ENCODE measurements at places on chromosomes 11 and 22. TPM values are rescaled to one million over a fixed set of nuclear protein-coding genes. Genes with fewer than 3 reads are reported as not detected.

CALCA gene
- total RNA-seq, result not detected

FADS3 gene
- total RNA-seq, result 157 TPM

VSIG10L2 gene
- not detected for total RNA-seq

OR8A1 gene
- total RNA-seq, result not detected

RTCB gene
- total RNA-seq, result 81.9 TPM

TMEM151A gene
- total RNA-seq, result under 0.01 TPM

SIPA1 gene
- 28.1 TPM for total RNA-seq

NPTXR gene
- 0.69 TPM for total RNA-seq

TST gene
- total RNA-seq, result 35.6 TPM

C11orf91 gene
- 0.34 TPM for total RNA-seq

GRIA4 gene
- total RNA-seq, result not detected

FAT3 gene
- 0.34 TPM for total RNA-seq

NRGN gene
- 1.4 TPM for total RNA-seq

NCAM1 gene
- 0.62 TPM for total RNA-seq

ISX gene
- not detected for total RNA-seq

OR4C15 gene
- total RNA-seq, result not detected

RAB3IL1 gene
- 15.0 TPM for total RNA-seq

ASRGL1 gene
- total RNA-seq, result 4.3 TPM

ANO5 gene
- 13.3 TPM for total RNA-seq

ATL3 gene
- 116 TPM for total RNA-seq

ZNF280A gene
- total RNA-seq, result 3.3 TPM

OR4A16 gene
- total RNA-seq, result not detected

OR4C13 gene
- total RNA-seq, result not detected

OR52E8 gene
- not detected for total RNA-seq

CEND1 gene
- total RNA-seq, result not detected

GAB4 gene
- total RNA-seq, result under 0.01 TPM

RCE1 gene
- 17.4 TPM for total RNA-seq

CFAP300 gene
- 1.0 TPM for total RNA-seq

MUC6 gene
- total RNA-seq, result not detected

OR10G4 gene
- not detected for total RNA-seq

MYOD1 gene
- not detected for total RNA-seq

All from melanocyte of skin (primary cell).